Stimulated activated CD4-positive, alpha-beta T cell treated with anti-CD3 and anti-CD28 coated beads, Interleukin-4, amount 100 ng/mL, for 24 hours (primary cell): ENCODE measurements at places on chromosomes 3 and 15.

DNA sequence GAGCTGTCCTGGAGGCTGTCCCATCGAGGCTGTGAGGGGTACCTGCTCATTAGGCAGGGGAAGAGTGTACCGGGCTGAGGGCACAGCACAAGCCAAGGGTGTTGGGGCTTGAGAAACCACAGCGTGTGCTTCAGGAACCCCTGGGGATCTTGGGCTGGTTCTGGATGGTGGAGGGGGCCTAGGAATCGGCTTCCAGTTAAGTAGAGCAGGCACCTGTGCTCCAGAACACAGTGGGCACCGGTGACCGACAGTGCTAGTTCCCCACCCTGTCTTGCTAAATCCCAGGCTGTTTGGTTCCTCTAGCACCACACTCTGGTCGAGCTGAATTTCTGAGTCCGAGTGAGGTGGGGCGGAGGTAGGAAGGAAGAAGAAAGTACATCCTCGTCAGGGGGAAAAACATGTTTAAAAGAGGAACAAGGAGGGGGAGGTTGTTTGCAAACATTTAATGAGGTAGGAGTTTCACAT is 29.1 kb downstream of the SLC6A6 start:
- DNase-seq = no peak

GRCh38 chr15:62348118-62348517 is 183.0 kb upstream of the C2CD4B start:
- no peak for DNase-seq

- no peak for DNase-seq
Measured at GRCh38 chr3:20668411-20668810, 482.4 kb upstream of the SGO1 start.

DNA sequence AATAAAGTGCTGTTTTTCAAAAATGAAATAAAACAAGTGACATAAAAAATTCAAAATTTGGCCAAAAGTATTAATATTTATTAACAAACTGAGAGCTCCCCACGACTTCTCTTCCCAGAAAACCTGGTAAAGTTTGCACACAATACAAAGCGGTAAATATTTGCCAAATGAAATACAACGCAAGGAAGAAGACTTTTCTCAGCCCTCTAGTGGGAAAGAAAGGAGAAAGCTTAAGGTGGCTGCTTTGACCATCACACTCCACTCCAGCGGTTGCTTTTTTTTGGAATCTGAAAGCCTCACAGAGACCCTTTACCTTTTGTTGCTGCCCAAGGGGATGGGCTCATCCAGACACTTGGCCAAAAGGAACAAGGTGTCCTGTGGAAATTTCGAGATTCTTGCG is 1.1 kb upstream of the GK5 start:
- DNase-seq = no peak

DNA sequence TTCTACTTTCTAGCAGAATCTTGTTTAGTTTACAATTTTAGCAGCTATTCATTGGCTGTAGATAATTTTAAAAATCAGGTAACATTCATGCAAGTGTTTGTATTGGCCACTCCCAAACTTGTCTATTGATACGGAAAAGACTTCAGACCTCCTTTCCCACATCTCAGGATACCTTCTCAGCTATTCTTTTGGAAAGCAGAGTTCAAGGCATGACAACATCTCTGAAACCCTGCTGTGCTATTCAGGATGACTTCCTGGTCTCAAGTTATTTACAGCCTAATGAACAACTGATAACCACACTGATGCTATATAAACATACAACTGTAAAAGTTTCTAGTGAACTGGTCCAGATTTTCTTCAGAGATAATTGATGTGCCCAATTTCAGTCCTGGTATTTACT is 55.8 kb downstream of the DZIP3 start:
- no peak for DNase-seq

GRCh38 chr3:82875401-82875800 is 1114.0 kb upstream of the GBE1 start:
- DNase-seq = no peak

GRCh38 chr15:88322461-88322860 is 65.9 kb upstream of the NTRK3 start:
- no peak for DNase-seq

GRCh38 chr3:66997560-66998112 is 471 bp upstream of the KBTBD8 start:
- peak; percentile 15 for DNase-seq

- DNase-seq = no peak
Measured at GRCh38 chr3:193645806-193646205, 52.8 kb downstream of the OPA1 start.

DNA sequence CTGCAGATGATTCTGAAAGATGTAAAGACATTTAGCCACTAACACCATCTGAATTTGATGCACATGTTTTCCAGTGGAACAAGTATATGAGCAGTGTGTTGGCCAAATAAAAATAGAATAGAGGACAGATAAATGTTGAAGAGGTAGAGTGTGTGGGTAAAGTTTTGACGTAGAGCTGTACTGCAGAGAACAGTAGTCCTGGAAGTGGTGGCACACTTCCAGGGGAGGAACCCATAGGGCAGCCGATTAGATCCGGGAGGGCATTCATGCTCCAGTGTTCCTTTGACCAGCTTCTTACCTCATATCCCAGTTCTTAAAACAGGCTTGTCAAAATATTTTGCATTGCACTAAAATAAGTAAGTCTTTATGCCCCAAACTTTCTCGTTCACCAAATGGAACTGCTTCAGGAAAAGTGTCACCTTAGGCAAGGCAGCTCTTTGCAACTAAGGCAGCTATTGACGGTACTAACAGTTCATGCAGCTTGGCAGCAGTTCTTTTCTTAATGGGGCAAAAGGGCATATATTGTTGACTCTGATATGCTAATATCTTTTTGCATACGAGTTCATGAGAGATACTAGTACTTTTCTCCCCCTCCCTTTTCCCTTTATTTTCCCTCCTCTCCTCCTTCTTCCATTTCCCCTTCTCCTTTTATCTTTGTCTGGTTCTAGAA is 429.3 kb upstream of the AZI2 start:
- no peak for DNase-seq

GRCh38 chr3:123559040-123559861 is 25.6 kb downstream of the HACD2 start:
- DNase-seq = peak; percentile 29

DNA sequence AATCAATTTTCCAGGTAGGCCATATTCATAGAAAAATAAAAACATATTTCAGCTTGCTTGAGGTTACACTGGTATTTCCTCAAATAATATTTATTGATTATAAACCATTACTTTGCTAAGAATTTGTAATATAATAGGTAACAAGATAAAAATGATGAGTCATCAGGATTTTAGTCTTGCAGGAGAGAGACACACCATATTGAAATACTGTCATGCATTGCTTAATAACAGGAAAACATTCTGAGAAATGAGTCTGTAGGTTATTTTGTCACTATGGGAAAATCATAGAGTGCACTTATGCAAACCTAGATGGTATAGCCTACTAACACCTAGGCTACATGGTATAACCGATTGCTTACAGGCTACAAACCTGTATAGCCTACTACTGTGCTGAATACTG is 990.5 kb downstream of the OTOL1 start:
- DNase-seq = no peak

- DNase-seq = no peak
Measured at GRCh38 chr3:81874738-81875137, 113.3 kb upstream of the GBE1 start.

GRCh38 chr3:32872487-32873382 is 54.9 kb downstream of the TRIM71 start:
- DNase-seq = no peak

DNA sequence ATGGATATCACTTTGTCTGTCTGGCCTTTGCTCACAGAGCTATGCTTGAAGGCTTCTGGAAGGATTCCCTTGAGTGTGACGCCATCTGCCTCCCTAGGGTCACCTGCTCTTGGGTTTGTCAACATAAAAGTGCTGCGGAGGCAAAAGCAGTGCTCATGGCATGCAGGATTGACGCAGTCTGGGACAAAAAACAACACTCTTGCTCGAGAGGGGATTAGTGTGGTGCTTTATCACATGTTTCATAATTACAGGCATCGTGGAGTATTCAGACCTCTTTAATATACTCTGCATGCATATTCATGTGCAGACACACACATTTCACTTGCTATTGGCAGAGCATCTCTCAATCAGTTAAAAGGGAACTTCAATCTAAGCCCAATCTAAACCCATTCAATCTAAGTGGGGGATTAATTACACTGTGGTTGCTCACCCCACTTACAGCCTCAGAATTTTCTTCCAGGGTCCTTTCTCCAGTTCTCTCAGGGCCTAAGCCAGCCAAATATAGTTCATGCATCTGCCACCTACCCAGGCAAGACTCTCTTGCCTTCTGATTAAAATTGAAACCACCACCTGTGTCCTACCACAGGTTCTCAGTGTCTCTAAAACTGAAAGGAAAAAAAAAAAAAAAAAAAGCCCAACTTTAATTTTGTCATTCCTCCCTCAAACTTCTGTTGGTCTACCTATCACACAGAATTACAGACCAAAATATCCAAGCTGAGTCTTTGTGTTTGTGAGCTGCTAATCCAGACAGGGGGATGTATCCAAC is 75.6 kb downstream of the BFSP2 start:
- no peak for DNase-seq

DNA sequence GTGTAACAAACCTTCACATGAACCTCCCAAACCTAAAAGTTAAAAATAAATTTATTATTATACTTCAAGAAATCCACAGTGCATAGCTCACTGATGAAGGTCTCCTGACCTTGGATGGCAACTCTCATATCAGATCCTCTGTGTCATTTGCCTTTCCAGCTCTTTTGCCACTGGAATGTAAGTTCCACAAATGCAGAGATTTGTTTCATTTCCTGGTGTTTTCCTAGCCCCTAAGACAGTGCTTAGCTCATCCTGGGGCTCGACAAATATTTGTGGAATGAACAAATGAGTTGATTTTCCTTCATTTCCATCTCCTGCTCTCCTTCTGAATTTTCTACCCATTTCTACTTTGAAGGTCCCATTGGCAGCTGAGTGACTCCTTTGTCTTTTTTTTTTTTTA is 56.0 kb downstream of the FRMD4B start:
- no peak for DNase-seq

DNA sequence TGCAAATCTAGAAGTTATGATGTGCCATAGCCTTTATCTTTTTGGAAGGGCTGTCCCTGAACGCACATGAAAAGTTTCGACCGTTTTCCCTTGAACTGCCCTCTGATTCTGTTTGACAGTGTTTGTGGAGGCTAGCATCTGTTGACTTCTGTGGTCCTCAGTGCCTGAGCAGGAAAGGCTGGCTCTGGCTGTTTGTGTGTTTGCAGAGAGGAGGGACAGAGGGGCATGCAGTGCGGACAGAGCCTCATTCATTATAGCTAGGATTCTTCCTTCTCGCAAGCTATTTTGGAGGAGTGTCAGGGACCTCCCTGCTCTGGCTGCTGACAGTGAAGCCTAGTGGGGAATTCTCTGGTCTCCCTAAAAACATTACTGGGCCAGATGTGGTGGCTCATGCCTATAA is 64.5 kb downstream of the CDAN1 start:
- DNase-seq = no peak

DNA sequence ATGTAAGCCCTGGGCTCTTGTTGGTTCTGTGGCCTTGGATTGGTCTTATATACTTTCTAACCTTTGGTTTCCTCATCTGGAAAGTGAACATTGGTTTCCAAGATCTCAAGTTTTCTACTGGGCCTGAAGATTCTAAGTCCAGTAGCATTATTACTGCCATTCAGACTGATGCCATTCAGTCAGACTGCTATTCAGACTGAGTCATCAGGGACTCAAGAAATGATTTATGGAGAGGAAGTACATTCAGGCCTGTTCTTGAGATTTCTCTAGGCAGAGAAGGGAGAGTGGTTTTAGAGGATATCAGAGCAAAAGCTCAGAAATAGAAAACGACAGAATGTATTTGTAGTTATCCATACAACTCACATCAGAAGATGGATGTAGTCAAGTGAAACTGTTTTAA is 557.2 kb downstream of the NR2F2 start:
- DNase-seq = no peak

DNA sequence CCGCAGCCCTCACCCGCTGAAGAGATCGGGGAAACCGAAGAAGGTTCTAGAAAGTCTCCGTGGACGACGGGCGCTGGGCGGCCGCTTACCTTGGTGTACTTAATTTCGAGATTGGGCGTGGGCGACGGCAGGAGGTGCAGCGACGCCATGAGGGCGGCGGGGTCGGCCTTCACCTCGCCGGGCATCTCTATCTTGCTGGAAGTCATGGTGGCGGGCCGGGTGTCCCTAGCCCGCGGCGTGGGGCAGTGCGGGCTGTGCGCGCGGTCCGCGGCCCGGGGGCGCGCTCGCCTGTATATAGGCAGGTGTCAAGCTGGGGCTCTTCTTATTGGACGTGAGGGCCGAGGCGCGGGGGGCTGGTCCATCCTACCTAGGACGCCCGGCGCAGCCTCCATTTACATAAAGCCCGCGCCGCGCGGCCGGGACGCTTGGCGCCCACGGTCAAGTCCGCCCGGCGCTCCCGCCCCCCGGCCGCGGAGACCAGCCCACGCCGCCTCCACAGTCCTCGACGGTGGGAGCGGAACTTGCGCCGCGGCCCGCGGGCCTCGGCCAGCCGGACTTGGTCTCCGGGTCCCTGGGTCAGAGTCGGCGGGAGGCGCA is at the start of gene ALDH1A2:
TSS of gene ALDH1A2 (minus strand) at position 267 of the 597 bp plus-strand sequence. CDS start at position 206, 61 bp downstream.
- DNase-seq = no peak

DNA sequence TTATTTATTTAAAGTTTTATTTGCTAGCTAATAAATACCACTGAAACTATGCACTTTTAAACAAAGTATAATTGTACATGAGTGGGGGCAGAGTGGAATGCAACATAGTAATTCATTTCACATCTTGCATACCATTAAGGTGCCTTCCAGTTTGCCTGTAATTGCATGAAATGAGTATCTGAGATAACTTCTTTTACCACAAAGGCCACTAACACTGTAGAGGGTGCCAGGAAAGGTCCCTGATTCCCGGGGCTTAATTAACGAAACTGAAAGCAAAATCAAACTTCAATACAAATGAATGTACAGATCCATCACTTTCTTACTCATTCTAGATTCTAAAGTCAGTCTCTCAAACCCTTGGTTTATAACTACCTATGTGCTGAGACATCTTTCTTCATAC is 2.1 kb downstream of the CD47 start:
- peak; percentile 68 for DNase-seq

- DNase-seq = no peak
Measured at GRCh38 chr3:172647080-172647479, 63.8 kb downstream of the NCEH1 start.

DNA sequence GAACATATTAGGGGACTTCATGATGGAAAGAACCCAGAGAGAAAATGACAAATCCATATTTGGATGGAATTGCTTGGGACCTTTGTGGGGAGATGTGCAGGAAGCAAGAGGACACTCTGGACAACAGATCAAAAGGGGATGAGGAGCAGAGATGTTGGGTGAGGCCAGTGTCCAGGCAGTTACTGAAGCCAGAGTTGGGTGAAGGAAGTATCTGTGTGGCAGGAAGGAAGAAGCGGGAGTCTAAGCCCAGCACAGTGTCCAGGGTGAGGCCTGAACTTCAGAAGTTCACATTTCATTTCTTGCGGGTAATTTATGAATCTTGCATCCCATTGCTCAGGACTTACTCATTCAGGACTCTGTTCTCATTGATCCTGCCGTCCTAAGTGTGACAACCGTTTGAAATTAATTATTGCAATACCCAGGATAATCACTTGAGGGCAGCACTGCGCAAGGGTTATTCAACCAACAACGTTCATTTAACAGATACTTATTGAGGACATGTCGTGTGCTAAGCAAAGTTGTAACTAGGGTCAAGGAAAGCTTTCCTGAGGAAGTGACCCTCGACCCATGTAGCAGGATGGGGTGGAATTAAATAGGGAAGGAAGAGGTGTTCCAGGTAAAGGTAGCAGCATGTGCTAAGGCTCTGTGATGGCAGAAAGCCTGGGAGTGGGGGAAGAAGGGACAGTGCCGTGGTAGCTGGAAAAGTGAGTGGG is 61.3 kb upstream of the CMTM8 start:
- DNase-seq = peak; percentile 78

- no peak for DNase-seq
Measured at GRCh38 chr3:100117093-100117492, 2.8 kb upstream of the FILIP1L start.

- no peak for DNase-seq
Measured at GRCh38 chr3:65080432-65080831, 392.6 kb upstream of the ADAMTS9 start.
